Aortic smooth muscle cell (primary cell): ENCODE measurements at places on chromosomes 16 and 17. TPM values are rescaled to one million over a fixed set of nuclear protein-coding genes. Genes with fewer than 3 reads are reported as not detected.

The CES4A gene
- total RNA-seq, result 1.3 and 1.4 TPM in 2 replicates

The KCNAB3 gene
- 0.13 and 0.25 TPM in 2 replicates for total RNA-seq

The PRR35 gene
- total RNA-seq, result not detected in 2 replicates

The CEMP1 gene
- total RNA-seq, result 0.12 TPM in 1 of 2 replicates, not detected in the other

The EEF2KMT gene
- total RNA-seq, result 7.5 and 9.8 TPM in 2 replicates

The RHBDF1 gene
- total RNA-seq, result 112 and 122 TPM in 2 replicates

The CCL13 gene
- not detected in 2 replicates for total RNA-seq

The ALKBH5 gene
- 89.7 and 115 TPM in 2 replicates for total RNA-seq

The ORMDL3 gene
- 94.8 and 98.3 TPM in 2 replicates for total RNA-seq

The GP1BA gene
- total RNA-seq, result not detected in 2 replicates

The KIF19 gene
- 0.44 and 1.2 TPM in 2 replicates for total RNA-seq

The CYGB gene
- total RNA-seq, result 2.7 and 7.7 TPM in 2 replicates

The EFCAB3 gene
- not detected in 2 replicates for total RNA-seq

The TPSD1 gene
- total RNA-seq, result not detected in 2 replicates

The SALL1 gene
- total RNA-seq, result 0.13 and 0.31 TPM in 2 replicates

The CFAP97D1 gene
- under 0.01 TPM in 2 replicates for total RNA-seq

The NXPH3 gene
- 4.4 and 7.9 TPM in 2 replicates for total RNA-seq

The CCDC144A gene
- 3.0 and 4.2 TPM in 2 replicates for total RNA-seq

The CLEC18B gene
- 0.53 and 1.4 TPM in 2 replicates for total RNA-seq

The TEKT1 gene
- not detected in 2 replicates for total RNA-seq

The SYCE1L gene
- total RNA-seq, result 0.31 and 1.2 TPM in 2 replicates

The CSH2 gene
- not detected in 2 replicates for total RNA-seq

The PDK2 gene
- 24.6 and 25.9 TPM in 2 replicates for total RNA-seq

The TEX19 gene
- not detected in 2 replicates for total RNA-seq

The METTL2A gene
- total RNA-seq, result 22.5 and 25.0 TPM in 2 replicates

The APOBR gene
- not detected in 2 replicates for total RNA-seq
